ENCODE measurements at places on chromosomes 1 and 21.

GRCh38 chr21:41819856-41820281, 53.0 kb upstream of the RIPK4 start:
- DNase-seq: no peak

GRCh38 chr1:180854001-180854400, 58.7 kb upstream of the KIAA1614 start:
- DNase-seq: no peak

DNA sequence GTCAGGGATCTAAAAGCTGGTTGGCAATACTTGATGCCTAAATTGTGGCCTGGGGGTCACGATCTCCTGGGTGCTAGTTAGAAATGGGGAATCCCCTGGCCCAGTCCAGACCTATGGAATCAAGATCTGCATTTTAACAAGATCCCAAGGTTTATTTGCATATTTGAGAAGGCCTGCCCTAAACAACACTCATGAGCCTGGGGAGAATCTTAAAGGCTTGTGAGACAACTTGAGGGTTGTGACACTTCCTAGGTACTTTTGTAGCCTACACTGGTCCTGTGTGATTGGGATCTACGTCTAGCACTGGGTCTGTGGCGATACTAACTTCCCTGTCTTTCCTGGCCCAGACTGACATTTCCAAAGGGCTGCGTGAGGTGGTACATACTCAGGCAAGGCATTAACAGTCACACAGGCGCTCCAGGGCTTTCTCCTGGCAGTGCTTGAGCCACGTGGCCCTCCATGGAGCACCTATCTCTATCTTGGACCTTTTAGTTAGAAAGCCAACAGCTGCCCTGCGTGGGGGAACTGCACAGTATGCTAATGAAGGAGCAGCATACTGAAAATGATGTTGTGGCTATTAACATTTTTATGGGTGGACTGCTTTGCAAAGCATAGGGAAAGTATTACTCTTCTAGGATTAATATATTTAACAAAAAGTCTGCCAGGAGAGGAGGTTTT, 263.1 kb downstream of the ST6GALNAC3 start:
- DNase-seq: no peak

DNA sequence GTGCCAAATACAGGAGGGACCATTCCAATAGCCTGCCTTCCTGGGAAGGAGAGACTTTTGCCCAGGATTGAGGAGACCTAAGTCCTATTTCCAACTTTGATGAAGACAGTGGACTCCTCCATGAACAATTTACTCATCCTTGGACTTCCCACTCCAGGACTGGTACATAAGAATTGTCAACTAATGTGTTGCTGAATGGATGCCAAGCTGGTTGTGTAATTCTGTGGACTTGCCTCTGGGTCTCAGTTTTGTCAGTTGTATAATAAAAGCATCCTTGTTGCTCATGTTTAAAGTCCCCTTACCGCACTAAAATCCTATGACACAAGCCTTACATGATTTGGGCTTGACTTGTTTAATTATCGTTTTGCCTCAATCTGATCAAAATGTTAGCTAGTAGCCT, 13.2 kb upstream of the ZP4 start:
- no peak for DNase-seq

- DNase-seq: no peak
Measured at GRCh38 chr1:178367151-178367550, 129.6 kb downstream of the CLEC20A start.

- no peak for DNase-seq
Measured at GRCh38 chr1:116679091-116679827, 11.7 kb upstream of the IGSF3 start.

- DNase-seq: peak; percentile 45
Measured at GRCh38 chr1:236016782-236017400, 48.0 kb downstream of the NID1 start.

DNA sequence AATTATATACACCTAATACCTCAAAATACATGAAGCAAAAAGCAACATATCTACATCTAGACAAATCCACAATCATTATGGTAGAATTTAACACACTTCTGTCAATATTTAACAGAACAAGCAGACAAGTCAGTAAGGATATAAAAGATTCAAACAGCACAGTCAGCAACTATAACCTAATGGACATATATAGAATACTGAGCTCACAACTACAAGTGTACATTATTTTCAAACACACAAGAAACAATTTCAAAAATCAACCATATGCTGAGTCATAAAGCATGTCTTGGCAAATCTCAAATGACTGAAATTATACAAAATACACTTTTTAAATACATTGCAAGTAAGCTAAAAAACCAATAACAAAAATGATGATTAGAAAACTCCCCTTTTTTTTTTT, 178.0 kb downstream of the TOMM20 start:
- DNase-seq: no peak

DNA sequence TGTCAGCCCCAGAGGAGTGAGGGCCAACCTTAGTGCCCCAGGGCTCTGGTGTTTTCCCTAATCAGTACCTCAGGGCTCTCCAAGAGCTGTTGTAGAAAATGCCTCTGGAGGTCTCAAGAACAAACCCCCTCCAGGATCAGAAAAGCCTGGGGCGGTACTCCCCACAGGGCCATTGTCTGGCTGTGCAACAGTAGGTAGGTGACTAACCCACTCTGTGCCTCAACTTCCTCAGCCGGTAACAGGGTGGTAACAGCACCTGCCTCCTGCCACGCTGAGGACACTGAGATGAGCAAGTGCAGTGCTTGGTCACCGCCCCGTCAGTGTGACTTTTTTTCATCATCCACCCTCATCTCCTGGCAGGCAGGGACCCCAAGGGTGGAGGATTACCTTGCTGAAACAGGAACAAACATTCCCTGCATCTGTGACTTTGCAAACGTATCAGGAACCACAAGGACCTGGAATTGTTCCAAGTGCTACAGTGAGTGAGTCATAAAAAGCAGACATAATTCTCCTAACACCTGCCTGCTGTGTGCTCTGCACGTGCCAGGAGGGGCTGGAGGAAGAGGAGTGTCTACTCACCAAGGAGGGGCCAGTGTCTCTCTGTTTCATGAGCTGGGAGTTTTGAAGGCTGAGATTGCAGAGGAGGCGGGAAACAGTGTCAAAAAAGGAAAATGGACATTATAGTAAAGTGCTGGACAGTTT, 440.8 kb downstream of the NPHP4 start:
- DNase-seq: no peak

GRCh38 chr1:147820761-147821297, 60.4 kb upstream of the GJA5 start:
- DNase-seq: no peak

DNA sequence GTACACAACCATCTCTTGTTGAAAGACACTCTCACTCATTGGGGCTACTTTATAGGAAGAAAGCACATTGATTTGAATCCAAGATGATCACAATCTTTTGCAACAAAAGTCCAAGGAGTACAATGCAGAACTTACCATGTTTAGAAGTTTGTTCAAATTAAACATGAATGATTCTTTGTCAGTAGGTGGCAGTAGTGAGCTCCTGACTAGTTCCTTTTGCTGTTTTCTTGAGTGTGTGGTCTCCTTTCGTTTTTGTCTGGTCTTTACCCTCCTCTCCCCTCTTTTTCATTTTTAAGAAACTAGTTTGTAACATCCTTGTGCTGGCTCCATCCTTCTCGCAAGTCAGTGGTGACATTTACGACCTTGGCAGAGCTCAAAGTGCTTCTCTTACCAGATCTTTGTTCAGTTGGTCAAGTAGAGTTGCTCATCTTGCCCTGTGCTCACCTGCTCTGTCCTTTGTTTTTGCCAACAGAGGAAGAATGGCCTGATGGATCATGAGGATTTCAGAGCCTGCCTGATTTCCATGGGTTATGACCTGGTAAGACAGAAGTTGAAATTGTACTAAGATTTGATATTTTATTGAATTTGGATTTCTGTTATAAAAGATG, 35.7 kb upstream of the MTR start:
- DNase-seq: no peak

DNA sequence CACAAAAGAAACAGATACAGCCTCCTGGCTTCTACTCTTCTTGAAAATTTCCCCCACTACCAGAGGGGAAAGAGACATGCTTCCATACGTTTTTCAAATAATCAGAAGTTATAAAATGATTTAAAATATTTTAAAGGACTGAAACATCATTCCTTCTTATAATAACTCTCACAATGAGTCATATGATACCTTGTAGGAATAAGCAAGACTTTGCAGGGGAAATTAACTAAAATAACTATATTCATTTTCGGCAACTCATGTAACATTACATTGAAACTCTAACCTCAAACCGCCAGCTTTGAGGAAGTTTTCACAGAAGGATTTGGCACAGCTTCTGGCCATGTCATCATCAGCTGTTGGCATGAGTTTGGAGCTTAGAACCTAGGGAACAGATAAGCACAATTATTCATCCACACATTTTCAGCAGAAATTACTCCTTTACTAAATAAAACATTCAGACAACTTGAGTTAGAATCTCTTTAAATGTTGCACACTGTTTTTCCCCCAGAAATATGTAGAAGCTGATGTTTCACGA, 85.9 kb downstream of the USP24 start:
- no peak for DNase-seq

DNA sequence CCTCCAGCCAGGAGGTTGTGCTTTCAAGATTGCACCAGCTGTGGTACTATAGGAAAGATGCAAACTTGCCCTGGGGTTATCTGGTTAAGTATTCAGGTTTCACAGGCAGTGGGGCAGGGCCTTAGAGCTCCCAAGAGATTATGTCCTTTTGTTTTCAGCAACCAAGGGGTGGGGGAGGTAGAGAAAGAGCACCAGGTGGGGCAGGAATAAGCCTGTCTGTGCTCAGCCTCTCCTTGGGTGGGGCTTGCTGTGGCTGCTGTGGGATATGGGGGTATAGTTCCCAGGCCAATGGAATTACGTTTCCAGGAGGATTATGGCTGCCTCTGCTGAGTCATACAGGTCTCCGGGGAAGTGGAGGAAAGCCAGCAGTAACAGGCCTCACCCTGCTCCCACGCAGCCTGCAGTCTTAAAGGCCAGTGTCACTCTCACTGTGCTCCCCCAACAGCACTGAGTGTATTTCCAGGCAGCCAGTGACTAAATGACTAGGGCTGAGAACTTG, 508.6 kb downstream of the RWDD3 start:
- peak; percentile 19 for DNase-seq

- DNase-seq: no peak
Measured at GRCh38 chr1:66523562-66523961, 10.4 kb upstream of the SGIP1 start.
